Esophagus squamous epithelium (tissue), 5 donors: ENCODE measurements at places on chromosomes 1 and 21. TPM values are rescaled to one million over a fixed set of nuclear protein-coding genes. Genes with fewer than 3 reads are reported as not detected.

DNA sequence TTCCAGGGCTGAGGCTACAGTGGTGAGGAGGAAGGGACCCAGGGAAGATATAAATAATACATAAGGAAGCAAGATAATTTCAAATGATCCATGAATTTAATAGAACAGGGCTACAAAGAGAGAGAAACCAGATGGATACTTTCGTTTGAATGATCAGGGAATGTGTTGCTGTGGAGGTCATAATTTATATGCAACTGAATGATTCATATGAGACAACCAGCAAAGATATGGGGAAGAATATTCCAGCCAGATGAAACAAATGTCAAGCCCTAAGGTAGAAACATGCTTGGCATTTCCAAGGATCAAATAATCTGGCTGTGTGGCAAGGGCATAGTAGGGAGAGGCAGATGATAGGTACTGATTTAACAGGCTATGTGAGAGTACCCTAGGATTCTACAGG is 84.8 kb upstream of the ZC3H11B start:
- no peaks in the 10 kb centered on the region for H3K4me1 ChIP-seq
- no peaks in the 10 kb centered on the region for H3K36me3 ChIP-seq
- H3K4me3 ChIP-seq: no peak overlapping the region
- no peak for DNase-seq

Gene ATP6V1G3
- total RNA-seq: not detected

GRCh38 chr1:199808110-199808870 is 219.2 kb upstream of the NR5A2 start:
- no peaks in the 10 kb centered on the region for H3K4me1 ChIP-seq
- no peak overlapping the region for H3K4me3 ChIP-seq
- H3K27ac ChIP-seq: no peak overlapping the region
- no peaks in the 10 kb centered on the region for H3K36me3 ChIP-seq
- DNase-seq: no peak

Gene TENT5C
- total RNA-seq: 0.27 TPM
